ENCODE measurements at places on chromosomes 16 and 17.

GRCh38 chr16:25010542-25010941 lies 4.6 kb downstream of the ARHGAP17 start:
- DNase-seq, result no peak

GRCh38 chr16:49352892-49353291 lies 20.7 kb upstream of the C16orf78 start:
- DNase-seq, result no peak

DNA sequence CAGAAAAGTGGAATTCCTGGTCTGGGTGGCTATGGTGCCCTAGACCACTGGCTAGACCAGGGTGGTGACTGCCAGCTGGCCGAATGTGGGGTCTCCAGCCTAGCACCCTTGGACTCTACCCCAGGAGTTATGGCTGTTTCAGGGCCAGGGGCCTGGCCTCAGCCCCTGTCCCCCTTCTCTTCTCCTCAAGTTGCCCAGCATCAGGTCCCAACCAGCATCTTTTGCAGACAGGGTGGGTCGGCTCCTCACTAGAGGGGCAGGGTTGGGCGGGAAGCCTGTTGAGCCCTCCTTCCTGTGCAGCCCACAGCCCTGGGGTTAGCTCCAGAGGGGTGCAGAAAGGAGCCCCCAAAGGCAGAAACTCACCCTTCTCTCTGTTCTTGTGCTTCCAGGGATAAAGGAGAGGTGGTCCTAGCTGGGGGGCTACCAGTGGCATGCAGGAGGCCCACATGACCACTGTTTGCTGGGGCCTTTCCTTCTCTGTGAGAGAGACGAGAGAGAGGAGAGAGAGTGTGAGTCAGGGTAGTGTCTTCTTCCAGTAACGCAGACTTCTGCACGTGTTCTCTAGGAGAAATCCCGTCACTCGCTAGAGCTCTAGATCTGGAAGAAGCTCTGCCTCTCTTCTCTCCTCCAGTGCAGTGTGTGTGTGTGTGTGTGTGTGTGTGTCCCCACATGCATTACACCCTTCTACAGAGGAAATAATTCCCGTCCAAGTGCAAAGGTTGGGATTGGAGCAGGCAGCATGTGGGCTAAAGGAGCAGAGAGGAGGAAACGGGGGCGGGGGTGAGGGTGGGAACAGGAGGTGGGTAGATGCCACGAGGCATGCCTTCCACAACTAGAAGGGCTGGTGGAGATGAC lies 209.4 kb downstream of the SEC14L1 start:
- no peak for DNase-seq

DNA sequence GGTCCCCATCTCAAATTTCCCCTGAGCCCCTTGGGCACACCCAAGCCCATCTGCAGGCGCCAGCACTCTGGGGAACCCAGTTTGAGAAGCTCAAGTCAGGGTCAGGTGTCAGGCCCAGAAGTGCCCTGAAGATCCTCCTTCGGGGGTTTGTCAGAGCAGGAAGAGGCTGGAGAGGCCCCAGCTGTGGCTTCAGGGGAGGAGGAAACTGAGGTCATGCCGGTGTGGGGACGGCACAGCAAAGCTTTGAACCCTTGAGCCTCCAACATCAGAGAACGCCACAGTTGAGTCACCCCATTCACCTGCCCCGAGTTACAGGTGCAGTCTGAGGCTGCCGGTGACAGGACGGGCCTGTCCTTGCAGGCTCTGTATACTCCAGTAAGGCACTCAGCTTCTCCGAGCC lies 140.2 kb upstream of the CIBAR2 start:
- DNase-seq, result no peak

GRCh38 chr17:28384281-28385036 lies 13.0 kb downstream of the SARM1 start:
- DNase-seq, result peak; percentile 29

DNA sequence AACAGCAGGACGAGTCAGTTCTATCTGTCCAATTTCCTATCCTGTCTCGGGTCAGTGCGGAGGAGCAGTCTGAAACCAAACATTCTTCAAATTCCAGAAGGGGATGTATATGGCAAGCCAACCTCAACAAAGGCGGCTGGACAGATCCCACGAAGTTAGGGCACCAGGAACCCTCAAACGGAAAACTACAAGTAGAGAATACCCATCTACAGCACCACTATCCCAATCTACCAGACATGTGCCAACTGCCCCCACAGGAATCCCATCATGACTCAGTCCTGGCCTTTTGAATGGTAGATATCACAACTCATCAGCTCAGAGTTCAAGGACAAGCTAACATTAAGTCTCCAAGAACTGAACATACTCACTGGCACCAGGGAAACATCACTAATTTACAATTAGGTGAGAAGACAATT lies 2.3 kb downstream of the NAT9 start:
- DNase-seq, result no peak

DNA sequence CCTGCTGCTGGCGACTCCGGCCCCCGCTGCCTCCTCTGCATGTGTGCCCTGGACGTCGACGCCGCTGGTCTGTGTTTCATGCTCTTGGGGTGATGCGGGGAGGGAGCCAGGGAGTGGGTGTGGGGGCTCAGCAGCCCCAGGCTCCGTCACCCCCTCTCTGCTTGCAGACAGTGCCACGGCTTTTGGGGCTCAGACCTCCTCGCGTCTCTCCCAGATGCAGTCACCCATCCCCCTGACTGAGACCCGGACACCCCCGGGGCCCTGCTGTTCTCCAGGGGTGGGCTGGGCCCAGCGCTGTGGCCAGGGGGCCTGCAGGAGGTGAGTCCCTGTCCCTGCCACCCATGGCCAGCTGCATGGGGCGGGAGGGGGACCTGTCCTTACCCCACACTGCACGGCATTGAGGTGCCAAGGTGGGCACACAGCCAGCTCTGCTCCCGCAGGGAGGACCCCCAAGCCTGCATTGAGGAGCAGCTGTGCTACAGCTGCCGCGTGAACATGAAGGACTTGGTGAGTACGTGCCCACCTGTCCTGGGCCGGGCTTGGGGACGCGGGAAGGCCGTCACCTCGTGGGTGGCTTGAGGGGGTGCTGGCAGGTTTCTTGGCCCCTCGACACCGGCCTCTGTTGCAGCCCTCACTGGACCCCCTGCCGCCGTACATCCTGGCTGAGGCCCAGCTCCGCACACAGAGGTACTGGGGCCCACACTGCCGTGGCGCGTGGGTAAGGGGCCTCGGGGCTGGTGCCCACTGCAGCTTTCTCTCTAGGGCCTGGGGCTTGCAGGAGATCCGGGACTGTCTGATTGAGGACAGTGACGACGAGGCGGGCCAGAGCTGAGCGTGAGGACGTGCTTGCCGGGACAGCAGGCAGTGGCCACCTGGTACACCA lies 8.4 kb downstream of the CTU2 start:
- no peak for DNase-seq

DNA sequence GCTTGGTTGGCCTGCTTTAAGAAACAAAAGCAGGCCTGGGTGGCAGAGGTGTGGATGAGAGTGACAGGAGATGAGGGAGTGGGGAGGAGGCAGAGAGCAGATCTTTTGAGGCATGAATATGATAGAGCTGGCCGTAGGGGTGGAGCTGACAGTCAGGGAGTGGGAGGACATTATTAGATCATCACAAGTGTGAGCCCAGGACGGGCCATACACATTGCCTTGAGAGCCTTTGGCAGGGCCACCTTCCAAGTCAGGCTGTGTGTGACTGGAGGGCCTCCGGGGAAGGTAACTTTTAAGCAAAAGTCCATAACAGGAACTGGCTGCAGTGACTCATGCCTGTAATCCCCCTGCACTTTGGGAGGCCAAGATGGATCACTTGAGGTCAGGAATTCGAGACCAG lies 26.3 kb downstream of the GINS3 start:
- DNase-seq, result no peak

- no peak for DNase-seq
Observed at GRCh38 chr16:14609716-14610115, 20.3 kb downstream of the PARN start.

GRCh38 chr17:69450918-69451317 lies 36.4 kb downstream of the MAP2K6 start:
- no peak for DNase-seq

GRCh38 chr17:17792551-17793377 lies 44.0 kb downstream of the SREBF1 start:
- peak; percentile 68 for DNase-seq

Data from NCI-H2081 (cell line).